ENCODE measurements at places on chromosomes 5 and 9.

DNA sequence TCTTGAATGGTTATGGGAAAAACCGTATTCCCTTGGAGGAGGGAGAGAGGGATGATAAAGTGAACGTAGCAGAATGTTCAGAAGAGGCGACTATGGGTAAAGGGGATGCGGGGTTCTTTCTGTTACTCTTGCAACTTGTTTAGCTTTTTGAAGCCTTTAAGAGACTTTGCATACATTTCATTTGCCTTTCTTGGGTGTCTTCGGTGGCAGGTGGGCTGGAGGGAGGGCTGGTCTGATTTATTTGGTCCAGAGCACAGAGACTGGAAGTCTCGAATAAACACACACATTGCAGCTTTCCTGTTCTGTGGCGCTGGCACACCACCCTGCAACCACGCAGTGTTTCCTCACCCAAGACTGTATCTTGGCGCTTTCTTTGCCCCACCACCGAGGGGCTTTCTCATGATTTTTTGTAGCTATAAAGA, 23.2 kb downstream of the TTF1 start:
- DNase-seq, result no peak

DNA sequence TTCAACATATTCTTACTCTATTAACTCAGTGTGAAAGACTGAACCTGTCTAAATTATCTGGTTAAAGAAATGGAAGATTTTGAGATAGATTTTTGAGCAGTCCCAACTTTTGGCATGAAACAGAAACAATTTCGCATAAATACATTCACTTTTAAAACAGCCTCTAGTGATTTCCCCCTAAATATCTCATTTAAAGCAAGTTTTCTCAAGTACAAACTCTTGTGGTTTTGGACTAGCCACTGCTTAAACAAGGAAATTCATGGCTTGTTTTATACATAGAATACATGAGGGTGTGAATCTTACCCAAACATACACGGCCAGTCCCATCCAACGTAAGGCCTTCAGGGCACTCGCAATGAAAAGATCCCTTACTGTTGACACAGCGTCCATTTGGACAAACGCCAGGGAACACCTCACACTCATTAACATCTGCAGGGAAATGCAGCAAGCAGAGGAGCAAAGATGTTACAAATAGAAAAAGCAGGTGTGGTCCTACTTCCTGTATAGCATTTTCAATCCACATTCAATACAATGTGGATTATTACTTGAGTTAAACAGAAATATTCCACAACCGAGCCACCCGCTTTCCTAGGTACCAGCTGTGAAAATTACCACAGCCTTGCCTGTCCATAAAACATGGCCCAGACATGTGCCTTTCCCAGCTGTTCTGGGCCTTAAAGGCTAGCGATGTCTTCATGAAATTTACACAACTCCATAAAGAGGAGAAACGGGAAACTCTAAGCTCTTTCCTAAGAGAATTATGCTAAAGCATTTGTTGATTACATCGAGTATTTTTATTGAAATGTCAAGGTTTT, 188.8 kb downstream of the FBN2 start:
- no peak for DNase-seq

GRCh38 chr9:15578714-15579113, 25.9 kb downstream of the CCDC171 start:
- no peak for DNase-seq

GRCh38 chr5:84430863-84431663, 46.4 kb upstream of the EDIL3 start:
- DNase-seq, result no peak

DNA sequence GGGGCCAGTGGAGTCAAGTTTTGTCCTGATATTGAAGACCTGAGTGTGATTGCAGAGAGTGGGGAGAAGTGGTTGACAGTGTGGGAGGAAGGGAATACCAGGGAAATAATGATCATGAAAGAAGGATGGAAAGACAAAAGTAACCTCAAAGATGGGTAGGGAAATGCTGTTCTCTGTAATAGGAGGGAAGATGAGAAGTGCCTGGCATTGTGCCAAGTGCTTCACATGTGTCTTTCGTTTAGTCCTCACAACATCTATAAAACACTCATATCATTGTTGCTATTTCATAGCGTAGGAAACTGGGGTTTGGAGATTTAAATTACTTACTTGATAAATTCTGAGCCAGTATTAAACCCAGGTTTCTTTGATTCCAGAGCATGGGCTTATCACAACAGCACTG, 472.3 kb downstream of the LRRC70 start:
- no peak for DNase-seq

DNA sequence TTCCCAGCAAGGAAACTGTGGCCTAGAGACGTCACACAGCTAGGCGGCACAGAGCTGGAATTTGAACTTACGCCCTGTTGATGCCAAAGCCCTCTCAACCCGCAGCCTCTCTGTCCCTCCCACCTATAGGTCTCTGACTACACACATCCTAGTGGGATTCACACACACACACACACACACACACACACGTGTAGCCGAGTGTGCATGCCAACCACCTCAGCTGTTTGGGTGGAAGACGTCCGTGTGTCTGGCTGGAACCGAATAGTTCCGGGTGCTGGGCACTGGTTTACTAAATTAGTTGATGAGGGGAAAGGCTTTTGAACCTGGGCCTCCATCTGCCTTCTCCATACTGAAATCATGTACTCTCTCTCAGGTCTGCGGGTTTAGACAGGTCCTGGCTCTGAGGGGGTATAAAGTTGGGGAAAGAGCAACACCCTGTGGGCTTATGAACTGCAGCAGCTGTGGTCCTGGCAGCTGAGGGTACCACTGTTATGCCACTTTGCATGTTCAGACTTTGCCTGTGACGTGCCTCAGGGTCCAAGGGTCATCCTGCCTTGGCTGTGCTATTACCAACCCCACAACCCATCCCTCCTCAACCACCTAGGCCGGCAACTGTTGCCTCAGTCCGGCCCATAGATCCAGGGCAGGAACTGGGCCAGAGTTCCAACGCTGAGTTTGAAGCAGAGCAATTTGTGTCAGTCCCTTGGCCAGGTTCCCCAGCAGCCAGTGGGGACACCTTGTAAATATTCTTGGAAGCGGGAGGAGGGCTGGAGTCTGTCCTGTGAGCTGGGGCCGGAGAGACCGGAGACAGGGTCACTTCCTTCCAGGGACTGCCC, 50.5 kb downstream of the PSD2 start:
- DNase-seq, result no peak

GRCh38 chr5:151150471-151151262, 6.9 kb downstream of the ANXA6 start:
- peak; percentile 60 for DNase-seq

DNA sequence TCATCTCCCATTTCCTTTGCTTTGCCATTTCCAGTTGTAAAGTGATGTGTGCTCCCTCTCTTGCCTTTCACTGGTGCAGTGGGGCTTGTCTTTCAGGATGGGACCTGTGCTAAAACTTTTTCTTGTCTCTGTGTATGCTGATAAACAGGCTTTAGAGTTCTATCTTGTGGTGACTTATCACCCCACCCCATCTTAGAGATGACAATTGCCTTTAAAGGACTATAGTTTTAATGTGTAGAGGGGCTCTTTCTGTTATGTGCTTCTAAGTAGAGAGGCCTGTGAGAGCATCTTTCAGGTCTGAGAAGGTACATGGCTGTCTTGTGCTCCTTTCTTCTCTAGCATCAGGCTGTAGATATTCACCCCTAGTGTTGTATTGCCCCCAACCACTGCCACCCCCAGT, 21.9 kb downstream of the MAN2A1 start:
- no peak for DNase-seq

DNA sequence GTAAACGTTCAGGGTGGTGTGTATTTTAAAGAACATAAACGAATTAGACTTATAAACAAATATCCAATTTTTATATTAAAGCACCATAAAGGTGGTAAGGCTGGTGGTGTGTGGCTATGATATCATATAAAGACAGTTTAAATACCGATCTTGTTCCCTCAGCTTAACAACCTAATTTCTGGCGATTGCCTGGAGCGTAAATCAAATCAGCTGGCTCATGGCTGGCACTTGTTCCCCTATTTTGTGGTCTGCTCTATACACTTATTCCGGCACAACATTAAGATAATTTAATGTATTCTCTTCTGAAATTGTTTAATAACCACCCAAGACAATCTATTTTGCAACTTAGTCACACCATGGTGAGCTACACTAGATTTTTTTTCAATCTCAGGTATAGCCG, 2.4 kb upstream of the HAPLN1 start:
- no peak for DNase-seq

- no peak for DNase-seq
Observed at GRCh38 chr9:70578720-70579119, 164.3 kb upstream of the KLF9 start.

GRCh38 chr9:102497709-102498108, 497.4 kb upstream of the CYLC2 start:
- DNase-seq, result no peak

DNA sequence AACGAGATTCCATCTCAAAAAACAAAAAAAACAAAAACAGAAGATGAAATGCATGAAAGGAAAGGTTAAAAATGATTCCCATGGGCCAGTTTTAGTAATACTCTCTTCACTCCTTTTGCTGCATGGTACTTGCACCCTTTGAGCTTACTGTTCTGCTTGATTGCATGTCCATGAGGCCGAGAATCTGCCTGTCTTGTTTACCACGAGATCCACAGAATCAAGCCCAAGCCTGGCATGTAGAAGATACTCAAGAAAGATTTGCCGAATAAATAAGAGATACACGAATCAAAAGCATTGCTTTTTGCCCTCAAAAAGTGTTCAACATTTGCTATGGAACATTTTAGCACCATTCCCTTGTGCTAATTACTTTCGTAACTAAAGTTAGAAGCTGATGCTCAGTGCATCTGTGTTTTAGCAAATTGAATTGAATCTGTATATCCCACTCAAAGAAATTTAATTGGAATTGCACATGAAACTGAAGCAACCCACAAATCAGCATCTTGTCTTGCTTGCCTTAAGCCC, 1.1 kb downstream of the FAXDC2 start:
- no peak for DNase-seq

DNA sequence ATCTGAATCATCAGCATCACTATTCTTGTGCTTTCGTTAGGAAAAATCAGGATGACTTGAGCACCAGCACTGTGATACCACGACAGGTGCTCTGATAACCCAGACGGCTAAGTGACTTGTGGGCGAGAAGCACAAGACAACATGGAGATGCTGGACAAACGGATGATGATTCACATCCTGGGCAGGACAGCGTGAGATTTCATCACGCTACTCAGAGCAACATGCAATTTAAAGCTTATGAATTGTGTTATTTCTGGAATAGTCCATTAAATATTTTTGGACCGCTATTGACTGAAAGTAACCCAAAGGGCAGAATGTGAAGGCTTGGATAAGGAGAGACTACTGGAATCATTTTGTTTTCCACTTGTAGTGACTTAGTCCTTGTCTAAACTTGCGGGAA, 114.8 kb upstream of the DAPK1 start:
- no peak for DNase-seq

DNA sequence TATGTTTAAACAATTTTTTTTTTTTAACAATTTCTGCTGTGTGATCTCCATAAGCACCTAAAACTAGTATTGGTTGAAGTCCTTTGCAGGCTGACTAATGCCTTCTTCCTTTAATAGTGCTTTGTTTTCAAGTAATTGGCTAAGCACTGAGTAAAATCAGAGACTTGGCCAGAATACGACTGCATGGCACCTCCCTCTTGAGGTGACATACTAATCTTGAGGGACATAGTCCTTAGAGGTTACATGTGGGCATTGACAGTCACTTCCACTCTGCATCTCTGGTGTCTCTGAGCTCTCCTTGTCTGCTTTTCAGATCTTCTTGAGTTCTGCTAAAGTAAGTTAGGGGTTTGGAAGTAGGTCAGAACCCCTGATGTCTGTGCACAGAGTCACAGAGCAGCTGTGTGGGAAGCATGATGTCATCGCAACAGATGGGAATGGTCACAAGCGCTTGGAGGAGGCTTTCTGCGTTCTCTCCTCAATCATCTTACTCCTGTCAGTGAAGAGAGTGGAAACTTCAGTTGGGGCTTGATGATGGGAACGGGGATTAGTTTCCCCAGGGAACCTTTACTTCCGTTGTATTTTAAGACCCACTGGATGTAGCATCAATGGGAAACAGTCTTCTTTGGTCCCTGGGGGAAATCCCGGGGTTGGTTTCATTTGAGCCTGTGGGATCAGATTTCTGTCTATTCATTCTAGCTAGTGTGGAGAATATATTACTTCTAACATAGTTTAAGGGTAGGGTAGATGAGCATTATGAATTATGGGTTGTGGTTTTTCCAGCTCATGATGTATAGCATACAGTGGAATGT, 136.9 kb downstream of the ARHGAP26 start:
- DNase-seq, result no peak

GRCh38 chr5:180586870-180587269, 4.4 kb downstream of the SCGB3A1 start:
- no peak for DNase-seq

- no peak for DNase-seq
Observed at GRCh38 chr9:127904561-127905003, 5.2 kb upstream of the ST6GALNAC6 start.

- DNase-seq, result no peak
Observed at GRCh38 chr5:64180661-64181343, 15.2 kb downstream of the RNF180 start.

- no peak for DNase-seq
Observed at GRCh38 chr5:124921694-124922093, 175.3 kb upstream of the ZNF608 start.

DNA sequence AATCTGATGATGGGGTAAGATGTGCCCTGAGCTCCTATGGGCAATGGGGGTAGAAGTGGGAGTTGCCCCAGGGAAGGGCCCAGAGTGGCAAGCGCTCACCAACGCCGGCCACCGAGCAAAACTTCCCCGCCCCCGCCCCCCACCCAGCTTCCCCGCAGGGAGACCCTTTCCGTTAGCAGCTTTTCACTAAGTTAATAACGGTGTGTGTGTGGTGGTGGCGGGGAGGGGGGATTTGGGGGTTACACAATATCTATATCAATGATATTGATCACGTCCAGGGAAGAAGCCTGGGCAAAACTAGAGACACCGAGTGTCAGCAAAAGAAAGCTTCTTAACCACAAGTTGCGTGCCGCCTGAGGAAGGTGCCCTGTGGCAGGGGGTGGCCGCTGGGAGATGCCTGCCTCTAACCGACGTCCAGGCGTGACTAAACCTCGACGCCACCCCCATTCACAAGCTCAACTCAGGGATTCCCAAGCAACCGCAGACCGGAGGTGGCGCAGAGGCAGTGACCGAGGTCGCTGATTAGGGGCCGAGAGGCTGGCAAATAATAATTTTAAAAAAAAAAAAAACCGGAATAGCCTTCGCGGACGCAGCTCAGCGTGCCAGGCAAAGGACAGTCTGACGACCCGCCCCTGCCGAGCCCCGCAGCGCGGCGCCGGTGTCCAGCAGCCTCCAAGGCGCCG, 222.6 kb downstream of the MEF2C start:
- no peak for DNase-seq

- no peak for DNase-seq
Observed at GRCh38 chr9:88889386-88889785, 101.9 kb upstream of the S1PR3 start.

GRCh38 chr9:121499427-121500164, at the start of gene GGTA1:
Gene GGTA1, minus strand, starts transcription at chr9:121499844. Its CDS starts 31,922 bp downstream, at chr9:121467922.
- no peak for DNase-seq

Measured in stimulated activated CD8-positive, alpha-beta memory T cell treated with anti-CD3 and anti-CD28 coated beads, Interleukin-15, amount 100 ng/mL, for 48 hours (primary cell).